ENCODE measurements at places on chromosomes 16 and 17.

DNA sequence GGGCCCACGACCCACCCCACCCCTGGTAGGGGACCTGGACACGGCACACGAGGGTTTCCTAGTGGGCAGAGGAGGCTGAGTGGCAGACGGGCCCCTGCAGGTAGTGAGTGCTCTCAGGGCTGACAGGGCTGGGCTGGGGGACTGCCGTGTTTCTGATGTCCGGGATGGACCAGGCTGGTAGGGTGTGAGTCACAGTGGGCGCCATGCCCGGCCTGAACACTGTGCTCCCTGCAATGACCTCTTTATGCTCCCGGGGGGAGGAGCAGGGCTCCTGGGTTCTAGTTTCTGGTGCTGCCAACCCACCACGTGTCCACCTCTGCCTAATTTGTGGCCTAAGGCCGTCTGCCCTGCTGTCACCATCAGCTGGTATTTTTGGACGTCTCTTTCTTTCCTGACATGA is 26.3 kb downstream of the ARHGAP23 start:
- peak; percentile 70 for DNase-seq

GRCh38 chr16:75552951-75553350 is 3.1 kb downstream of the TMEM231 start:
- no peak for DNase-seq

- no peak for DNase-seq
Observed at GRCh38 chr16:66667944-66668343, 28.6 kb downstream of the CMTM4 start.

DNA sequence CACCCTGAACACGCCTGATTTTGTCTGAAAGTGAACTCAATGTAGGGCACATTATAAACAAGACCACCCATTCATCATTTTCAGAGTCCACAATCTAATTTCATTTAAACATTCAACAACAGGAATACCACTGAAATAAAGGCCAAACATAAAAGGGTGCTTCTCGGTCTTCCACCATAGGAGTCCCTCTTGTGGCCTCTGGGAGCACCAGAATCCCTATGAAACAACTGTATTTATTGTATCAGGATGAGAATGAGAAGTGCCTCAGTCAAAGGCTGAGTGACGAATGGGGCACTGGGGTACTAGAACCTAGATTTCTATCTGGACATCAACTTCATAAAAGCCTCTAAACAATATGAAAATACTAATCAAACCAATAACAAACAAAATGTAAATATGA is 40.4 kb downstream of the NXPH3 start:
- no peak for DNase-seq

DNA sequence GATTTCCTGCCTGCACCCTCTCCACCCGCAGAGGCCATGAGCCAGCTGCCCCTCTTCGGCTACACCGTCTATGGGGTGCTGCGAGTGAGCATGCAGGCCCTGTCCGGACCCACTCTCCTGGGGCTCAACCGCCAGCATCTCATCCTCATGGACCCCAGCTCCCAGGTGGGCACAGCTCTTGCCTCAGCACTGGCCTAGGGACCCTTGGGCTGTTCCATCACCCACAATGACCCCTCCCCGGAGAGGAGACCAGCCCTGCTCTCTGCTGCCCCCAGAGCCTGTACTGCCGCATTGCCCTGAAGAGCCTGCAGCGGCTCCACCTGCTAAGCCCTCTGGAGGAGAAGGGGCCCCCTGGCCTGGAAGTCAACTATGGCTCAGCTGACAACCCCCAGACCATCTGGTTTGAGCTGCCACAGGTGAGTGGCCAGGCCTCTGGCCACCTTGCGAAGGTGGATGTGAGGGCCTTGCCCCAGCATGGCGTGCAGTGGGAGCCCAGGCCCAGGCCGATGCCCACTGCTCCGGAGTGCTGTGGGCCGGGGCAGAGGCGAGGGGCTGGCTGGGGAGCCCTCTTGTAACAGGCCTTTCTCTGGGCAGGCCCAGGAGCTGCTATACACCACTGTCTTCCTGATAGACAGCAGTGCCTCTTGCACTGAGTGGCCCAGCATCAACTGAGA is 7.3 kb upstream of the SMIM5 start:
- no peak for DNase-seq

- DNase-seq, result no peak
Observed at GRCh38 chr17:6478486-6478885, 34.2 kb downstream of the PIMREG start.

DNA sequence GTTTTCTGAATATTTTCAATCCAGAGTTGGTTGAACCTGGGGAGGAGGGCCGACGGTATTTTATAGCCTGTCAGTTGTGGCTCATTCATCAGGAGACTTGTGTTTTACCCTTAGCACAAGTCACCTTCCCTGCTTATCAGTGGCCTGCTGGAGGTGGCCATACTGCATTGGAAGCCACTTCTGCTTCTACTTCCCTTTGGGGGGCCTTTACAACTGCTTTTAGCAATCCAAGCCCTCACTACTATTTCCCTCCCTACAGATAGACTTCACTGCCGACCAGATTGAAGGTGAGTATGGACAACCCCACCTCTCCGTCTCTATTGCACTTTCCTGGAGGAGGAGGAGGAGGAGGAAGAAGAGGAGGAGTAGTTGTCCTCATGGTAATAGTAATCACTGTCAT is 4.4 kb downstream of the MYL4 start:
- no peak for DNase-seq

DNA sequence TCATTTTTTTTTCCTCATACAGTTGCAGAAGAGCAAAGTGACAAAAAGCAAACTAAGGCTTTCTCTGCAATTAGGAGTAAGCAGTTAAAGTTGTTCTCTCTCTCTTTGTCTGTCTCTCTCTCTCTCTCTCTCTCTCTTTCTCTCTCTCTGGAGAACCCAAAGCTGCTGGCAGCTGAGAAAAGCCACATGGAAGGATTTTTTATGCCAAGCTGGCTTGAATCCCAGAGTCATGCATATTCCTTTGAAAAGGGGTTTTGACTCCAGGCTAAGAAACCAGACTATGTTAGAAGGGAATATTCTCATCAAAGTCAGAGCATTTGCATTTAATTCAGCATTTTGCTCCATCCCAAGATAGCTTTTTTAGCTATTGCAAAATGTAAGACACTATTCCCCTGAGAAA is 1114.2 kb upstream of the GOT2 start:
- DNase-seq, result no peak

- DNase-seq, result no peak
Observed at GRCh38 chr16:23796941-23797340, 38.8 kb upstream of the PRKCB start.

DNA sequence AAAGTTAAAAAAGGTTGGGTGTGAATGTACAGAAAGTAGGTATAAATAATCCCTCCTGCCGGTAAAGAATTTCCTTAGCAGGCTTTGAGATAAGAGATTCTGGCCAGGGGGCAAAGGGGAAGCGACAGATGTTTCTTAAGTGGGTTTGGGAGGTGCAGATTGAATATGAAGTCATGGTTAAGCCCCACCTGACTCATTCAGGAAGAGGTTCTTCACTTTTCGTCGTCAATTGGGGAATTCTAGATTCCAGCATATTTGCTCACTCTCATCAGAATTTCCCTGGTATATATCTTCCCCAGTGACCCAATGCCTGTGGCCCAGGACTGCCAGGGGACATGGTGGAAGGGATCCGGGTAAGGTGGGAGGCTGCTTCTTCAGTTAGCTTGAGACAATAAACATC is 127.8 kb downstream of the CPPED1 start:
- peak; percentile 64 for DNase-seq

- DNase-seq, result no peak
Observed at GRCh38 chr16:13517841-13518240, 402.1 kb upstream of the ERCC4 start.

DNA sequence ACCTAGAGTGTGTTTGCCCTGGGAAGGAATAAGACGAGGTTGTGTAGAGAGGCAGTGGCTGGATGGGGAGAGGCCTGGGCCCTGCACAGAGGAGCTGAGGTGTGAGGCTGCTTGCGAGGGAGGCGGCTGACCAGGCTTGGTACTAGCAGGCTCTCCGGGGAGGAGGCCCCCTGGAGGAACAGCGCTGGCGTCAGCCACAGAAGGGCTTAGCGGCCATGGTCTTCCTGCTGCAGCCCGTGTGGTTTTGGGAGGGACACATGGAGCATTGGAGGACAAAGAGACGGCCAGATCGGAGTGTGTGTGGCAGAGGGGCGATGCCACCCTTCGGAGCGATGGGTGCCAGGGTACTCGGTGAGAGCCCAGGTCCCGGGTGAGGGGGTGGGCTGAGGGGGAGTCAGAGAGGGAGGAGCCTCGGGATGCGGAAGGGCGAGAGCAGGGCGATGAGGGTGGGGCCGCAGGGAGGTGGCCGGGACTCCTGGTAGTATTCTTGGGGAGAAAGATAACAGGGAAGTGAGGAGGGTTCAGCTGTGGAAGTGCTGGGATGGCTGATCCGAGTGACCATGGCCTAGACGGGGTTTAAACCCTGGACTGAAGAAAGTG is 8.3 kb downstream of the BANP start:
- DNase-seq, result no peak

GRCh38 chr16:86406056-86406455 is 104.3 kb upstream of the FOXF1 start:
- no peak for DNase-seq
